ENCODE measurements at places on chromosomes 5 and 9. TPM values are rescaled to one million over a fixed set of nuclear protein-coding genes. Genes with fewer than 3 reads are reported as not detected.

- DNase-seq, result no peak
Measured at GRCh38 chr9:105357937-105358336, 89.9 kb upstream of the FSD1L start.

GRCh38 chr5:179803651-179804554 is 2.8 kb downstream of the MGAT4B start:
- no peak for DNase-seq

The LHFPL2 gene
- total RNA-seq, result 32.4 TPM

- DNase-seq, result peak; percentile 55
Measured at GRCh38 chr5:91079037-91079436, 304.1 kb downstream of the ARRDC3 start.

- peak; percentile 98 for DNase-seq
Measured at GRCh38 chr5:126368239-126368812, 54.9 kb upstream of the GRAMD2B start.

The ZFP2 gene
- total RNA-seq, result 0.53 TPM

DNA sequence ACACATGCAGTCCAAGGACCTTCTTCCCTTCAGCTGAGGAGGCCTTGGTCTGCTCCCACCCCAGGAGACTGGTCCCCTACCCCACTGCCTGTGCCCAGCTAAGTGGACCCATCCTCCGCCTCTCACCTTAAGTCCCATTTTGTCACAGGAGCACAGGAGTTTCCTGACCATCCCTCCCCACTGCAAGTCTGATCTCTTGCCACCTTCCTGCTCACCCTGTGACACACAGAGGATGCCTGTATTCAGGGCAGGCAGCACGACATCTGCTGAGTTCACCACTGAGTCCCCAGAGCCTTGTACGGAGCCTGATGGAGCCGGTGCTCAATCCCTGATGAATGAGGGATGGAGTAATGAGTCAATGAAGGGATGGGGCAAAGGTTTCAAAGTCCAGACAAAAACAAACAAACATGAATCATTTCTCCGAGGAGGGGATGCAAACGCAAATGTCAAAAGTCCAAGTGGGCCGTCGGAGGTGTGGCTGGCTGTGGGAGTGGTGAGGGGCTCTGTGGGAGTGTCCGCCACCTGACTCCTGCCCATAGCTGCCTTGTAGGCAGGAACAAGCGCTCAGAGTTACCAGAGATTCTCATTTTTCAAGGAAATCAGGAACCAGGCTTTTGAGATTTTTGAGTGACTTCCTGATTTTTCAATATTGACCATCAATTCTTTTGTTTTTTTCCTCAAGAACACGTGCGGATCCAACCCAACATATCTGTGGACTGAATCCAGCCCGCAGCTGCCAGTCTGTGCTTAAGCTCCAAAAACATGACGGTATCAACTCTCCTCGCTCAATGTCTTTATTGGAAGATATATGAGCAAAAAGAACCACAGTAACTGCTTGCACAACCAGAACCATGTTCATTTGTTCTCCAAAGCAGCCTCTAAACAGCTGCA is 4.4 kb downstream of the RAPGEF1 start:
- DNase-seq, result no peak

DNA sequence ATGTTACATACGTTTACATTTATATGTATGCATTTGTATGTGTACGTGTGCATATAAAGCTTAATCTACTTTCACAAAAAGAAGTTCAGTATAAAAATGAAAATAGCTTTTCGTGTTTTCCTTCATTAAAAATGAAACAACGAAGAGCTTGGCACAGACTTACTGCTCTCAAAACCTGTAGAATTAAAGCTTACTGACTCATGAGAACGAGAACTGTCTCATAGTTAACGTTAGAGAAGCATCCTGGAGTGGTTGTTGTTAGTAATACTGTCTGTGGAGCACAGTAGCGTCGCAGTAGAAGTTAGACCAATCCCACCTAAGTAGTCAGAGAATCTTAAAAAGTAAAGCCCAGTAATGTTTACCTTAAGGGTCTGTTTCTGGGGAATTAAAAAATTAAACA is 1.3 kb downstream of the MAT2B start:
- DNase-seq, result peak; percentile 73

DNA sequence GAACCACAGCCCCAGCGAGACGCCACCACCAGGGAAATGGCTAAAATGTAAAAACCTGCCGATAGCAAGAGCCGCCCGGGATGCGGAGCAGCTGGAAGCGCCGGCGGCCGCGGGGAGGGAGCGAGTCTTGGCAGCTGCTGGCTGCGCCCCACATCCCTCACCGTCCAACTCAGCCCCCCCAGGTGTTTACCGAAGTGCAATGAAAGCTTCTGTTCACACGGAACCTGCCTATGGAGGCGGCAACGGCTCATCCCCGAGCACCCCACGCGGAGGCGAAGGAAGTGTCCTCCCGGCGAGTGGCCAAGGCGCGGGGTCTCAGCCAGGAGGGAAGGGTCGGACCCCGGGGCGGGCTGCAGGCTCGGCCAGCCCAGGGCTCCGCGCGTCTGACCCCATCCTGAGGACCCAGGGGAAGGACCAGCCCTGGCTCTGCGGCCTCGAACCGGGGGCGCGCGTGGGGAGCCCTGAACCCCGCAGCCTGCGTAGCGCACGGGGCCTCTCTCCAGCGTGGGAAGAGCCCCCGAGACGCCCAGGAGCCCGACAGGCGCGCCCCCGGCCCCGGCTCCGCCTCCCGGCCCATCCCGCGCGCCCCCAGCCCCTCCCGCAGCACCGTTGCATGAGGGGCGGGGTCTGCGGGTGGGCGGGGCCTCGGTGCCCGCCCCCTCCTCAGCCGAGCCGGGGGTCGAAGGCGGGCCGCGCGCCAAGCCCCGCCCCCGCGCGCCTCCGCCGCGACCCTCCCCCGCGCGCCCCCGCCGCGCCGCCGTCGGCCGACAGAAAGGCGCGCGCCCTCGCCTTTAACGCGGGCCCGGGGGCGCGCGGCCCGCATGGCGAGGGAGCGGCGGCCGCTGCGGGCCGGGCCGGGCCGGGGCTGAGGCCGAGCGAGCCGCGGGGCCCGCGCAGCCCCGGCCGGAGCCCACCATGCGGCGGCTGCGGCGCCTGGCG is at the start of gene DIPK1B:
TSS of gene DIPK1B (plus strand) at position 822 of the 939 bp plus-strand sequence. CDS start at position 916, 94 bp downstream.
- DNase-seq, result no peak

- no peak for DNase-seq
Measured at GRCh38 chr5:160605266-160605665, 183.6 kb downstream of the PTTG1 start.

DNA sequence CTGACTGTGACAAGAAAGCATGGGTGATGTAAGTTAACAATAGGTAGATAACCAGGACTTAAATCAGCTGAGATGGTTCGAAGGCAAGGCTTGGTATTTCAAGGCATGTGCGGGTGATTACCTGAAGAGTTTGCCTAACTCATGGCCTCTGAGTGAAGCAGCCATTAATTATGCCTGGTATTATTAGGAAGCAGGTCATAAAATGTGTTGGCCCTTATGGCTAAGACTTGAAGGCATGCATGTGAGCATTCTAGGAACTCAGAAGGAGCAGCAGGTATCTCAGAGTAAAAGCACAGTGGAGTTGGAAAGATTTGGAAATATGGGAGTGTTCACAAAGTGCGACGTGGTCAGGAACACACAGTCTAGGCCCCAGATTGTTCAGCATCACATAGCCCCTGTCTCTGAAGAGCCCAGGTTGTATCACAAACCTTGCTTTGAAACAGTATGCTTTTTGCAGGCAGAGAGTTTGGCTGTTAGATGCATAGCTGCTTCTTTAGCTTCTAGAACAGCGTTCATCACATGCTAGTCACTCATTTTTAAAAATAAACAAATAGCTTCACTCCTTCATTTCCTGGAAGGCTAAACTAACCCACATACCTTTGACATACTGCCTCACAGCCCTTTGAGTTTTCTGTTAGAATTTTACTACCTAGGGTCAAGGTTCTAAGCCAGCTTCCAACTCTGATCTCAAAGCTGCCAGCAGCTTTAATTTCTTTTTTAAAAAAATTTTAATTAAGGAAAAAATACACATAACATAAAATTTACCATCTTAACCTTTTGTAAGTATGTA is 2.1 kb downstream of the HEXB start:
- DNase-seq, result no peak

DNA sequence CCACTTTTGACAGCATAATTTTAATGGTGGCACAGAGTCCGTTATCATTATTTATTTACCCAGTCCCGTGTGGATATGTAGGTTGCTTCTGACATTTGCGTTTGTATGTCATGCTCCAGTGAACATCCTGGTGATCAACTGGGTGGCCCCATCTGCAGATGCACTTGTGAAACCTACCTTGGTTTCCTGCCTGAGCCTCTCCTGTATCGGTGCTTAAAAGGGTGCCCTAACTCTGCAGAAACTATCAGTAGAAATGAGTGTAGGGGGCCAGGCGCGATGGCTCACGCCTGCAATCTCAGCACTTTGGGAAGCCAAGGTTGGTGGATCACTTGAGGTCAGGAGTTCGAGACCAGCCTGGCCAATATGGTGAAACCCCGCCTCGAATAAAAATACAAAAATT is 92.1 kb upstream of the IER5L start:
- no peak for DNase-seq

Measured in bronchial epithelial cell (primary cell).